ENCODE measurements at places on chromosomes 3 and 15. TPM values are rescaled to one million over a fixed set of nuclear protein-coding genes. Genes with fewer than 3 reads are reported as not detected.
A peak's percentile ranks its signal among the peaks of the same experiment; 100 is the strongest.

DNA sequence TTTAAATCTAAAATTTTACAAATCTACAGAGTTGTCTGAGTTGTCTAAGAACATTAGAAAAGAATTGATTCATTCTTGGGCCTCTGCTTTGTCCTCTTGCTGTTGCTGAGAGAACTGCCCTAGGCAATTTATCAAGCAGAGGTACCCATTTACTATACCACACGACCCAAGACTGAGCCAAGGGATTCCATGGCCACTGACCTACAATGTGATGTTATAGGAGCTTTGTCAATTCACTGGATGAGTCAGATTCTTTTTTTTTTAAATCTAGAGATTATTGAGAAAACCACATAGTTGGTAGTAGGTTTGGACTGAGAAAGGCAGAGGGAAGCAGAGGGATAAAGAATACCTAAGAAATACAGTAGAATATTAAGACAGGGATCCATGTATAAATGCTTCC is 55.3 kb downstream of the TRAT1 start:
- no peak for DNase-seq

- DNase-seq = no peak
Observed at GRCh38 chr3:143352850-143353550, 233.4 kb downstream of the CHST2 start.

DNA sequence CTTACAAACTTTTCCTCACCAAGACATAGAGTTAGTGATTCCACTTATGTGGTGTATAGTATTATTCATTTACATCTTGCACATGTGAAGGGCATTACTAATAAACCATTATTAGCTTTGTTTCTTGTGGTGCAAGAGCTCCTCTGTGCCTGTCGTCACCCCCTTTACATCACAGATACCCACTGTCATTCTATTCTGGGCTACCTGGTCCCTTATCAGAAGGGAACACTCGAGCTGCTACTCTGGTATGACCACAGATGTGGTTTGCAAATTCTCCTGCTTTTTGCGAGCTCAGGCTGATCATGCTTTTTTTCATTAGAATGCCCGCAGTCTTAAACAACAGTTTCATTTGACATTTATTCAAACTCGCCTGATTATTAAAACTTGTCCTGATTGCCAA is 13.9 kb upstream of the SENP2 start:
- no peak for DNase-seq

GRCh38 chr3:168248383-168249204 is 152.9 kb upstream of the GOLIM4 start:
- DNase-seq = peak; percentile 58

GRCh38 chr3:64358176-64358575 is 132.9 kb upstream of the PRICKLE2 start:
- no peak for DNase-seq

- DNase-seq = no peak
Observed at GRCh38 chr3:161941891-161942290, 445.3 kb downstream of the OTOL1 start.

DNA sequence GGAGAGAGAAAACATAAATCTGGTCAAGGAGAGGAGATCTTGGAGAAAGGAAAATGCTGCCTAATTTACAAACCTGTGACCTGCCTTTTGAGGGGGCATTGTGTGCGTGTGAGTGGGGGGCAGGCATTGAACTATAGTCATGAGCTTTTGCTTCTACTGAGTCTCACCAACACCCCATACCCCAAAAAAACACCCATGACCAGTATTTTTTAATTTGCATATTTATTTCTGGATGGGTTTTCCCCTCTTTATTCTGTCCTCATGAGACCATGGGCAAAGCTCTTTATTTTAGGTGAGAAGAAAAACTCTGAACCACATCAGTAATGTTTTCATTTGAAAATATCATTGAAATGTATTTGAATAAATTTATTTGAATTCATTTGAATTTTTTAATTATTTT is 20.6 kb downstream of the CD80 start:
- no peak for DNase-seq

GRCh38 chr3:113057117-113057516 is 66.3 kb downstream of the GTPBP8 start:
- DNase-seq = no peak

DNA sequence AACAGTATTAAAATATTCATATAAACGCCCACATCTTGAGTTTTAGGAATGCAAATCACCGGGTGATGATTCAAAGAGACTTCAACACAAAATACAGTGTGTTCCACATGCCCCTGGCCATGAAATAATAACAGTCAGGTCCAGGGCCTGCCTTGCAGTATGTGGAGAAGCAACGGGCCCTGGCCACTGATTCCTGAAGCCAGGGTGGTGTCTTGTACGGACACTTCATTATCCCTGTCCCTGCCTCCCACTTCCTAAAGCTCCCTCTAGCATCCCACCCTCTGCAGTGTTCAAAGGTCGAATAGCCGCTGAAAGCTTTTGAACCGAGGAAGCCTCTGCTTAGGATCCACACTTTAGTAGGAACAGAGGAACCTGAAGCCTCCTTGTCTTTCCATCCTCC is 50.4 kb upstream of the PCSK6 start:
- DNase-seq = no peak

The GALNT15 gene
- total RNA-seq = 37.7 TPM

The PLA2G4E gene
- not detected for total RNA-seq

The RBP2 gene
- not detected for total RNA-seq

The EIF4E3 gene
- total RNA-seq = 1.8 TPM

The PLA2G4F gene
- not detected for total RNA-seq
